ENCODE measurements at places on chromosomes 16 and 17.

DNA sequence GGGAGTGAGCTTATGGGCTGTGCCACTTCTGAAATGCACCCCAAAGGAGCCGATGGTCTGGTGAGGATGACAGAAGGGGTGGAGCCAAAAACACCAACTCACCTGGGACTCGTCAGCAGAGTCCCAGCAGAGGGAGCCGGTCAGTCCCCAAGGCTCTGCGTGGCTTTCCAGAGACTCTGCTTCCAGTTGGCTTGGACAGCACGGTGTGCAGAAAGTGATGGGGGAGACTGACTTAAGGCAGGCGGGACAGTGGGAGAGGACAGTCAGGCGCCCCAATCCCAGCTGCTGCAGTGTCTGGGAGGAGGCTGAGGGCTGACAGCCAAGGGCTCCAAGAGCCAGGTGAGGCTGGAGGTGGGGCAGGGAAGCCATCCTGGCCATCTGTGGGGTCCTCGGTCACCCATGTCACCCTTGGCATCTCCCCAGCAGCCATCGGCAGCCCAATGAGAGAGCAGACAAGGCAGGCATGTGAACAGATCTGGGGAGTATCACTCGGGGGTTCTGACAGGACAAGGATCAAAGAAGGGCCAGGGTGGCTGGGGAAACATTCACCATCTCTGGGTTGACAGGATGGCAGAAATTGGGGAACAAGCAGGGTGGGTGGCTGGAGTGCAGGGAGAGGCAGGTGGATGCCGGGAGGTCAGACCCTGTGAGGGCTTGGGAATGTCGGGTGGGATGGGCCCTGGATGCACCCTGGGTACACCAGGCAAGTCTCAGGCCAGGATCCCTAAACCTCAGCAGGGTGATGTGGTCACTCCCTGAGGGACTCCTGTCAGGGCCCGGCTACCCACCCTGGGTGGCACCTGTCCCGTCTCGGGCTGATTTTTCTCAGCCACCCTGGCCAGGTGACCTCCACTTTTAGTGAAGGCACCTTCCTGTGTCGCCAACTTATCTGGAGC lies 8.9 kb upstream of the KRTAP17-1 start:
- no peak for DNase-seq

- no peak for DNase-seq
Observed at GRCh38 chr17:48373883-48374282, 56.1 kb downstream of the SKAP1 start.

- no peak for DNase-seq
Observed at GRCh38 chr16:8966817-8967131, 3.1 kb upstream of the USP7 start.

DNA sequence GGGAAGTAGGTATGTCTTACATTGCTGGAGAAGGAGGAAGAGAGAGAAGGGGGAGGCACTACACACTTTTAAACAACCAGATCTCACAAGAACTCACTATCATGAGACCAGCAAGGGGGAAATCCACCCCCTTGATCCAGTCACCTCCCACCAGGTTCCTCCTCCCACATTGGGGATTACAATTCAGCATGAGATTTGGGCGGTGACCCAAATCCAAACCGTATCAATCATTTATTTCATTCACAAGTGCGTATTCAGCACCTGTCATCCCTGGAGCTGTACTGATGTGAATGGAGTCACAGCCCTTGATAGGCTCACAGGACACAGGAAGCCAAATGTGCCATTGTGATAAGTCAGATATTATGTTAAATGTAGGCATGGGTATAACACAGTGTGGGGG lies 228.3 kb upstream of the HSBP1 start:
- no peak for DNase-seq

DNA sequence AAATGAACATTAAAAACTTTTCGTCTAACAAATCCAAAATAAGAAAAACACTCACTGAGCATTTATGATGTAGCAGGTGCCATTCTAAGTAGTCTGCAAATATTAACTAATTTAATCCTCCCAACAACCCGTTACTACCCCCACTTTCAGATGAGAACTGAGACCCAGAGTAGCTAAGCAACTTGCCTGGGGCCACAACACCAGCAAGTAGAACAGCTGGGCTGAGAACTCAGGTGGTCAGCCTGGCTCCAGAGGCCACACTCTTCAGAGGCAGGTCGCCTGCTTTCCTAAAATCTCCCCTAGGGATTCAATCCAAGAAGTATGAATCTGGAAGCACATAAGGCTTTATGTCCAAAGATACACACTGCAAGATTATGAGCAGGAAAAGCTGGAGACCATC lies 6.2 kb downstream of the MBTPS1 start:
- DNase-seq = no peak

DNA sequence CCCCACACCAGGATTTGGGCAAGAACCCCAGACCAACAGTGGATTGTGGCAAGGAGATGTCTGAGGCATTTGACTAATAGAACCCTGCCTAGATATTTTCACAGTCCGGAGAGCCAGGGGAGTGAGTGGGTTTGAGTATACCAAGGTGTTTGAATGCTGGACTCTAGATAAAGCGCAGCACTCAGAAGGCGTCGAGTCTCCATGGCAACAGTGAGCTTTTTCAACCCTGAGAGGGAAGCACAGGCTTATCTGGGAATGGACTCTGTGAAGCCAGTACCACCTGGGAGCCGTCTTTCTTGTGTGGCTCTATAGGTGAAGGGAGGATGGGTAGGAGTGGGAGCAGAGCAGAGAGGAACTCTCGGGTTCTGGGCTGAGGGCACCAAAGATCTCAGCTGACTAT lies 147.0 kb downstream of the SHISA6 start:
- DNase-seq = no peak

DNA sequence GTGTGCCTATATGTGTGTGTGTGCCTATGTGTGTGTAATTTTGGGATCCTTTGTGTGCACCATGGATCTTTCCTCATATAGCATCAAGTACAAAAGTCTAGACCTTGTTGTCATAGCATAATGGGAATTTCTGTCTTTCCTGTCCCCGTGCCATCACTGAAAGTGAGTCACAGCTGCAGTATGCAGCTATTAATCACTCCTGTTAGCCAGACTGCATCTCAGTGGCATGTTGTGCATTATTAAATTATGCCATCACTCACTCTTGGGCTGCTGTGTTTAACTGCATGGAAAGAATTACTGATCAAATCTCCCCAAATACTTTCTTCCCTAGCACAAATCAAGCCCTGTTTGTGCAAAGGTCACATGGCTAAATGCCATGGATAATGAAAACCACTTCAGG lies 92.4 kb downstream of the CBLN1 start:
- DNase-seq = no peak

DNA sequence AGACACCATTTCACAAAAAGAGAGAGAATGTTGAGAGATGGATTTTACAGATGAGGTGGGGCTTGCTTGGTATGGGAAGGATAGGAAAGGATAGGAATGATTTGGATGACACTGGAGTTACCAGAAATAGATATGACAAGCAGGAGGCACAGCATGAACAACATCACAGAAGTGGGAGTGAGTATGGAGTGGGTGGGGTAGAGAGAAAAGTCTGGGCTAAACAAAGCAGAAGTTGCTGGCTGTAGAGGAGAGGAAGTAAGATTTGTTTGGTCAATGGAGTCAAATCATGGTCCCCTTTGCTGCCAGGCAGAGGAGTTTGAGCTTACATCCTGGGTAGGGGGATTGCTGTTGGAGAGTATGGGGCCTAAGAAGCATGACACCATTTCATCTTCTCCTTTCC lies 101.7 kb downstream of the VAT1L start:
- no peak for DNase-seq

DNA sequence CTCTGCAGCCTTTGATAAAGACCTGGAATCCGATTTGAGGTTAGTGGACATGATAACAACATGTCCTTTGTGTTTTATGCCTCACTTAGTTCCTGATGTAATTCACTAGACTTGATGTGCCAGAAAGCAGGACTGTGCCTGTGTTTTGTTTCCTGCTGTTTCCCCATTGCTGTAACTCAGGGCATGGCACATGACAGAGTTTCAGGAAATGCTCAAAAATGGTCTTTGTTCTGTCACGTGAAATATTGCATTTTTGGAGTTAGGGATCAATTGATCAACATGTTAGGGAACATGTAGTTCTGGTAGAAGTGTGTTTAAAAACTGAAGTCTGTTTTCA lies 32.8 kb downstream of the DHX38 start:
- no peak for DNase-seq

- DNase-seq = no peak
Observed at GRCh38 chr16:30142672-30143346, 19.8 kb upstream of the MAPK3 start.

GRCh38 chr17:27363326-27363725 lies 69.4 kb downstream of the WSB1 start:
- DNase-seq = no peak
